A549 treated with DMSO at 1 μM for 4 hours (cell line): ENCODE measurements at places on chromosomes 5 and 9. TPM values are rescaled to one million over a fixed set of nuclear protein-coding genes. Genes with fewer than 3 reads are reported as not detected.

Gene HNRNPK
- total RNA-seq = 561 to 719 TPM (median 599 TPM) in 5 replicates

Gene KIAA1958
- 1.9 to 3.3 TPM (median 3.2 TPM) in 5 replicates for total RNA-seq

Gene DHFR
- 50.4 to 68.1 TPM (median 58.5 TPM) in 5 replicates for total RNA-seq

Gene LCN15
- total RNA-seq = not detected in 5 replicates
